ENCODE measurements at places on chromosomes 16 and 17.

GRCh38 chr17:62321451-62321850, 58.9 kb upstream of the EFCAB3 start:
- no peak for DNase-seq

- DNase-seq, result no peak
These were observed 26.1 kb downstream of the RAP1GAP2 start for GRCh38 chr17:2822358-2822757.

- no peak for DNase-seq
These were observed 90.3 kb upstream of the MPHOSPH6 start for GRCh38 chr16:82260212-82260795.

DNA sequence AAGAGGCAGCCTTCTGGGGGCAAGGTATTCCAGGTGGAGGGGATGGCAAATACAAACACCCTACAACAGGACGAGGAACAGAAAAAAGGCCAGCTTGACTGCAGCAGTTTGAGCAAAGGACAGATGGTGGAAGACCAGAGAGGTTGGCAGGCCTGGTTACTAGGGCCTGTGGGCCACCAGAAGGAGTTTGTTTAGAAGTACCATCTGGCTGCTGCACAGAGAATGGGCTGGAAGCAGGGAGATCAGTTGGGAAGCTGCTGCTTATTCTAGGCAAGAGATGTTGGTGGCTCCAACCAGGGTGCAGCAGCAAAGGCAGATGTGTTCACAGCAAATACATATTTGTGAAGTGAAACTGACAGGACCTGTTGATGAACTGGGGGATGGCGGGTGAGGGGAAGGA, 2.9 kb upstream of the YPEL2 start:
- DNase-seq, result no peak

GRCh38 chr16:85908444-85908843, 9.5 kb downstream of the IRF8 start:
- no peak for DNase-seq

DNA sequence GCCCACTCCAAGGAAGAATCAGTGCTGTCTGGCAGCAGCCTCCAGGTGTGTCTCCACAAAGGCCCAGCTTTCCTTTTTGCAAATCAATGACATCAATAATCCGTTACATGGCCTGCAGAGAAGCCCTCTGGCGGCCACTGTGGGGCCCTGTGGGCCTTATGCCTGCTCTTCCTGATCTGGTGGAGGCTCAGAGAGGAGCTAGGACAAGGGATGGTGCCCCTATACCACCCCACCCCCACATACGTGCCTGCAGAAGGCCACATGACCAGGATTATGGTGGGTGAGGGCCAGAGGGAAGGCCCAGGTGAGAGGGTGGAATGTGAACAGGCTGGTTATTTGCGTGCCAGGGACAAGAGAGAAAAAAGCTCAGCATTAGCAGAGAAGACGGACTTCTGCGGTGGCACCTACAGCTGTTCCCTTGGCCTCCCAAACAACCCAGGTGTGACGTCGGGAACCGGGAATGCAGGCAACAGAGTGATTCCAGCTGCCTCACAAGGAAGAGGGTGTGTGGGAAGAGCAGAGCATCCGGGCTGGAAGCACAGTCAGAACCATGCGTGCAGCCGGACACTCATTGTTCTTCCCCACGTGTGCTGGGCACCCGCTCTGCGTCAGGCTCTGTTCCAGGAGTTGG, 22.5 kb downstream of the EIF4A3 start:
- DNase-seq, result no peak

DNA sequence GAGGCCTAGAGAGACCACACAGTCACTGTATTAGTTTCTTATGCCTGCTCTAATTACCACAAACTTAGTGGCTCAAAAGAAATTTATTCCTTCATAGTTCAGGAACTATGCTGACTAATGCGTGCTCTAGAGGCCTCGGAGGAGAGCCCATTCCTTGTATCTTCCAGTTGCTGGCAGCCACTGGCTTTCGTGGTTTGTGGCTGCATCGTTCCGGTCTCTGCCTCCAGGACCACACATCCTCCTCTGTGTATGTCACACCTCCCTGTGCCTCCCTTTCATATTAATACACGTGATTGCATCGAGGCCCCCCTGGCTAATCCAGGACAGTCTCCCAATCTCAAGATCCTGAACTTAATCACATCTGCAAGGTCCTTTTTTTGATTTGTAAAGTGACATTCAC, 16.9 kb upstream of the MYLK3 start:
- no peak for DNase-seq

- no peak for DNase-seq
These were observed 526 bp downstream of the KIAA0513 start for GRCh38 chr16:85027958-85028684.

DNA sequence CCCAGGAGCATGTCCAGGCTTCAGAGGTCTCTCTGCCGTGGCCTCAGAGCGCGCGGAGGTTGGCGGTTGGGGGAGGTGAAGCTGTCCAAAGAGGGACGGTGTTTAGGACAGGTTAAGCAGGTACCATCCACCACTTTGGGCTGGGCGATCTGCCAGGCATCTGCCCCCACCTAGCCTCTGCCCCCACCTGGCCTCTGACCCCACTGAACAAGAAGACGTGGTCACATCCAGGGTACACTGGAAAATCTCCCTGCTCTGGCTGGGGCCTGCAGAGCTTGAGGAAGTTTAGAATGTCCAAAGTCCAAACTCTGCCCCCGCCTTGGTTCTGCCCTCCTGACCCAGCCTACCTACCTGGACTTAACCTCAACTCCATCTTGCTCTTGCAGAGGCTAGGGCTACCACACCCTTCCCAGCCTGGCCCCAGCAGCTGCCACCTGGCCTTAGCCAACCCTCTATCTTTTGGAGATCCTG, 1.6 kb downstream of the ITGA3 start:
- DNase-seq, result no peak

DNA sequence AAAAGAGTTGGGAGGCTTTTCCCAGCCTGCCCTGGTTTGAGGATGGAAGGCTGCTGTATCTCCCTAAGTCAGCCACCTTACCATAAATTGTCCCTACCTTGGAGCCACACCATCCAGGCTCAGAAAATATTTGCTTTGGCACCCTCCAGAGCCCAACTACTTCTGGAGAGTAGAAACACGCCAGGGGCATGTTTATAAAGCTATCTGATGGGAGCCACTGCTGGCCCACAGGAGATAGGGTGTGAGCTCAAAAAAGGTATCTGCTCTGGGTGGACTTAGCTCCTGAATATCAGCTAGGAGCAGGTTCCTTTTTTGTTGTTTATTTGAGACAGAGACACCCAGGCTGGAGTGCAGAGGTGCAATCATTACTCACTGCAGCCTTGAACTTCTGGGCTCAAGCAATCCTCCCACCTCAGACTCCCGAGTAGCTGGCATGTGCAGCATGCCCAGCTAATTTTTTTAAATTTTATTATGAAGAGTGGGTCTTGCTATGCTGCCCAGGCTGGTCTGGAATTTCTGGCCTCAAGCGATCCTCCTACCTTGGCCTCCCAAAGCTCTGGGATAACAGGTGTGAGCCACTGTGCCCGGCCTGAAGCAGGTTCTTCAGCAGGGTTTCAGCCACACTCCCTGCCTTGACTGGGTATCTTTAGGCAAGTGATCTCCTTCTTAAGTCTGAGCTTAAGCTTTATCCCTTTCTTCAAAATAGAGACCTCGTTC, 147.1 kb downstream of the SALL1 start:
- no peak for DNase-seq

- no peak for DNase-seq
These were observed 21.1 kb downstream of the ETV4 start for GRCh38 chr17:43524945-43525575.

DNA sequence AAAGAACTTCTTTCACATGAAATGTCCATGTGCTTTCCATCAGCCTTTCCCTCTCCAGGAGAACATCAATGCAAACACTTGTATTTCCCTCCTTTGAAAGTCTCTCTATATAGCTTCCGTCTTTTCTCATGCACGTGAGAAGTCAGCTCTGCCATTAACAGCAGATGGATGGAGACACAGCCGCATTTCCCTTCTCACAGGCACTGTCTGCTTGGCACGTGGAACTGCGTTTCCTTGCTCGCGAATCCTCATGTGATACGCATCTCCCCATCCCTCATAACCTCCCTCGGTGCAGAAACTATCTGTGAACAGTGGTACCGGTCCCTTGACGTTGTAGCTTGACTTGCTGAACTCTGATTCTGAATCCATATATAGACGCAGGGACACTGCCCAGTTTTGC, 717.0 kb upstream of the RBFOX1 start:
- DNase-seq, result no peak

DNA sequence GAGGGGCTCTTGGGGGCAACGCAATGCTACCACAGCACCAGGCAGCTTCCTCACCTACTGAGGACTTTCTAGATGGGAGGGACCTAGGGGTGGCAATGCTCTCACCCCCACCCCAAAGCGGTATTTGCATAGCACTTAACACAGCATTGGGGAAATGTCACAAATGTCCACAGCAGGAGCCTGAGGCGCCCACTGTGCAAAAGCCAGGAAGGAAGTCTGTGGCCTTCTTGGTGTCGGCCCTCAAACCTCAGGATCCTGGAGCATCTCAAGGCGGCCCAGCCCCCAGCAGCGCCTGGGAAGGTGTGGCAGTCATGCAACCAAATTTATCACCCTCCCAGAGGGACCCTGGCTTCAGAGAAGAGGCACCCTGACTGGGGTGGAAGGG, 45.3 kb downstream of the WNT3 start:
- DNase-seq, result no peak

- DNase-seq, result no peak
These were observed 119.1 kb downstream of the KCNJ12 start for GRCh38 chr17:21495281-21495680.

- no peak for DNase-seq
These were observed 90.1 kb upstream of the CDC42EP4 start for GRCh38 chr17:73401911-73402310.

GRCh38 chr17:48162946-48163506, 55.5 kb downstream of the SNX11 start:
- DNase-seq, result no peak

DNA sequence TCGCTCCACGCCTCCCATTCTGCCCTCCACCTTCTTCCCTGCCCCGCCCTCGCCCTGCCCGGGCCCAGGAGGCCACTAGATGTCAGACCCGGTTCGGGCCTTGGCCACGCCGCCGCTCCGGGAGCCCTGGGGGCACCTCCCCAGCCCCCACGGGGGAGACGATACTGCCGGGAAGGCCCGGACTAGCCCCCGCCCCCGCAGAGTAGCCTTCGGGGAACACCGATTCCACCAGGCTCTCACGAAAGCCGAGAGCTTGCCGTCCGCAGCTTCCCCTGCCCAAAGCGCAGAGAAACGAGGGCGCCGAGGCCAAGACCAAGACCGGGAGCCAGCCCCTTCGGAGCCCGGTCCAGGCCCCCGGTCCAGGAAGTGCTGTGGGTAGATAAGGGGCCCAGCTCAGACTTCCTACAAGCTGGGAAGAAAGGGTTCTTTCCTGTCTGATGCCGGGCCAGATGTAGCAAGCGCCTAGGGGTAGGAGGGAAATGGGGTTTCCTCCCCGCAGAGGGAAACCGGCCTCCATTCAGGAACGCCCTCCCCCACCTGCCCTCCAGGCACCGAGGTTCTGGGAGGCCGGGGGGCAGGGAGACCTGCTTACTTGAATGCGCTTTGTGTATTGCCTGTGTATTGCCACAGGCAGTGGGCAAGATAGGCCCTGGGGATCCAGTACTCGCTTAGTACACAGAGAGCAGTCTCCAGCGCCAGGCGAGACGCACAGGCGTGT, 806 bp upstream of the CYB561 start:
- no peak for DNase-seq

- no peak for DNase-seq
These were observed 43.7 kb downstream of the HSBP1 start for GRCh38 chr16:83851473-83851872.
